ENCODE measurements at places on chromosomes 4 and X.

- DNase-seq = no peak
Observed at GRCh38 chr4:78984593-78984992, 45.4 kb upstream of the PAQR3 start.

DNA sequence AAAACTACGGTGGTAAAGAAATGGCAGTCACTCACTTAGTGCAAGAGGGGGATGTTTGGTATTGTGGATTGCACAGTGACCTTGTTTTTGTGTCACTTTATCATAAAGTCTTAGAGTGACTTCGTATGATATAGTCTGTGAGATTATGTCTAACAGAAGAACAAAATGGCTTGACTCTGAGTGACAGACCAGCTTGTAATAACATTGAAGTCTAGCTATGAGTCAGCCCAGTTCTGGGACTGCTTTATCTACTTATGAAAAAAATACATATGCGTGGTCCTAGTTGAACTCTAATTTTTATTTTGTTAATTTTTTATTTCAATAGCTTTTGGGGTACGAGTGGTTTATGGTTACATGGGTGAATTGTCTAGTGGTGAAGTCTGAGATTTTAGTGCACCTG, 20.0 kb downstream of the DCLK2 start:
- DNase-seq = no peak

DNA sequence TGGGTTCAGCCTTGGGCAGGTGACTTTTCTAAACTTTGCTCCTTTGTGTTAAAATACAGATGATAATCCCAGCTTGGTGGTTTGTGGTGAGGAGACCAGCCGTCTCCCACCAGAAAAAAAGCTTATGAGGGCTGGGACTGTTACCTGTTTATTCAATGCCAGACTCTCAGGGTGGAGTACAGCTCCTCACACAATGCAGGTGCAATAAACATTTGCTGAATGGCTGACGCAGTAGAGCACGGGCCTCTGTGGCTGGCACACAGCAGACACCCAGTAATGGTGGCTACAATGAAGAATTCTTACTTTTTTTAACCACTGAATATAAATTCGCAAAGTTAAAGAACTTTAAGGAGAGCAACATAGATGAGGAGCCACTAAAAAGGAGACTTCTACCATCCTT, 30.2 kb downstream of the BEND4 start:
- DNase-seq = no peak

DNA sequence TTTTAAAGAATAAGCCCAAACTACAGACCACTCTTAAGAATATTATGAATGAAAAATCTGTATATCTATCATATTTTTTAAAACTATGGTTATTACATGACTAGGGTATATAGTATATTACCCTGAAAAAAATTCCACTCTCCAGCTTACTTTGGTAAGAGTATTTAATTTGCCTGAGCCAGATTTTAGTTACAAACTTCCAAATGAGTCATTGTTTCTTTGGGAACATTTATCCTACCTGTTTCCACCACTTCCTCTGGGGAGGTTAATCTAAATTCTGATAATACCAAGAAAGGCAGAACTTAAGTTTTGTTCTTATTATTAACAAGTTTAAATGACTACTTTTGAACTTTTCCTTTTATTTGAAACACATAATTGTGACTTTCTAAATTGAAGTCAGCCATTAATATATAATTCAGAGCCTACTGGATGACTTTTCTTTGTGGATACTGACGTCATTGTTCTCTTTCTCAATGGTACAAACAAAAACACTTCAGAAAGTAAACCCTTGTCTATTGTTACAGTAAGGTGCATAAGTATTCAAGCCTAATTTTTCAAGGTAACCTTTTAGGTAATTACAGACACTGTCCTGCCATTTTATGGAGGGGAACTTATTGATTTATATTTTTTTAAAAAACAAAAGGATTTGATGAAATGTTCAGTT, 135.6 kb upstream of the TLL1 start:
- DNase-seq = no peak

GRCh38 chrX:19849464-19850080, 37.8 kb downstream of the SH3KBP1 start:
- DNase-seq = no peak

GRCh38 chrX:24506082-24506481, 41.0 kb downstream of the PDK3 start:
- DNase-seq = no peak

GRCh38 chrX:115940348-115940747, 230.2 kb upstream of the AGTR2 start:
- DNase-seq = no peak

GRCh38 chr4:117699595-117699994, 334.7 kb upstream of the NDST3 start:
- no peak for DNase-seq

- DNase-seq = no peak
Observed at GRCh38 chr4:77040270-77040669, 35.5 kb downstream of the CCNI start.

GRCh38 chr4:74370912-74371311, 6.0 kb downstream of the EREG start:
- DNase-seq = no peak

DNA sequence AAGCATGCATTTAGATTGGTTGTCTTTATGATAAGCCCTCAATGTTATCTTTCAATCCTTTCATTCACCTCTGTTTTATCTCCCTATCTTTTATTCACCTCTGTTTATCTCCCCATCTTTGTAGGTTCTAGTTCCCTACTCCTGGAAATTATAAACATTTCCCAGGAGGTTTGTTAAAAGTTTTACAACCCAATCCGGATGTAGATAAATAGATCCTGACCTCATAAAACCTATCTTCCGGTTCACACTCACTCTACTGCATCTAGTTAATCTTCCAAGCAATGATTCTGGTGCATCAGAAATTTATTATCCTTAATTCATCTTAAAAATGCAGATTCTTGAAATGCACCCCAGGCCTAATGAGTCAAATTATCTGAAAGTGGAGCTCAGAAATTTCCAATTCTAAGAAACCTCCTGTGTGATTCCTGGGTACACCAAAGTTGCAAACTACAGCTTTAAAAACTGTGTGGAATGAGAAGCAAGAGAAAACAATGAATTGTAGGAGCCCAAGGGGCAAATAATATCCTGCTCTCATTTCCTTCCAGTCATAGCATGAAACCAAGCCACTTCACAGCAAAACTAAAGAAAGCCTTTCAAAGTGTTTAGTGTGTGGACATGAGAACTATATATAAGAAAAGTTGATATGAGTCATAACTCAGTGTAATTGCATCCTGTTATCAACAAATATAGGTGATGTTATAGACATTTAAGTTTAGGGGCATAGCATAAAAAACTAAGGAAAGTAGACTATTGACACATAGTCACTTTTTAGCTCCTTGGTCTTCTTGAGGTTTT, 51.1 kb upstream of the UGT8 start:
- no peak for DNase-seq

GRCh38 chr4:111797455-111798163, 347.6 kb upstream of the FAM241A start:
- no peak for DNase-seq

DNA sequence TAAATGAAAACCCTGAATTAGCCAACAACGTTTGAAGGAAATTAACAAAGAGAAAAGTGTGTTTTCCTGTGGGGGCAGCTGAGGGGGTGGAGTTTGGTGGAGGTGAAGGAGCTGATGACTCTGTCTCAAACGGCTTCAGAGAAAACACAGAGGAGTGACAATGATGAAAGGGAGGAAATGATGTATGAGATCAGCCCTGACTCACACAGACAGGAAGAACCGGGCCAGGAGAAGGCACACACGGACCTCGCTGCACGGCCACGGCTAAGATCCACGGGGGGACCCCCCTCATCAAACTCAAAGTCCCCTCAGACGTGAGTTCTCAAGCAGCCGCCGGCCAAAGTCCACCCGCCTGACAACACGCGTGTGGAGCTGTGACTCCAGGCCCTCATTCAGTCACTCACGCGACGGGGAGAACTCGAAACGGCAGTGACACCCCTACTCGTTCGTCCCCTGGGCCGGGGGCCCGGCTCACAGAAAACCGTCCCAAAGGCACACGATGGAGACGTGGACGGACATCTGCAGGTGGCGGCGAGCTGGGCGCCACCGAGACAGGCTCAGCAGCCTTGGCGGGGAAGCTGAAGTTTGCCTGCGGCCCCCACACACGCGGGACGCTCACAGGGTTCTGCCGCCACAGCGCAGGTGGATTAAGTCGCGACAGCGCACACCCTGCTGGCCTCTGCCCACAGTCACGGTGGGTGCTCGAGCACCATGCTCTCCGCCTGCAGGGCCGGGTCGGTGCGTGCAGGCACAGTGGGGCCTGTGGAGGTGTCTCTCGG, 28.8 kb downstream of the PPP2R3B start:
- no peak for DNase-seq

DNA sequence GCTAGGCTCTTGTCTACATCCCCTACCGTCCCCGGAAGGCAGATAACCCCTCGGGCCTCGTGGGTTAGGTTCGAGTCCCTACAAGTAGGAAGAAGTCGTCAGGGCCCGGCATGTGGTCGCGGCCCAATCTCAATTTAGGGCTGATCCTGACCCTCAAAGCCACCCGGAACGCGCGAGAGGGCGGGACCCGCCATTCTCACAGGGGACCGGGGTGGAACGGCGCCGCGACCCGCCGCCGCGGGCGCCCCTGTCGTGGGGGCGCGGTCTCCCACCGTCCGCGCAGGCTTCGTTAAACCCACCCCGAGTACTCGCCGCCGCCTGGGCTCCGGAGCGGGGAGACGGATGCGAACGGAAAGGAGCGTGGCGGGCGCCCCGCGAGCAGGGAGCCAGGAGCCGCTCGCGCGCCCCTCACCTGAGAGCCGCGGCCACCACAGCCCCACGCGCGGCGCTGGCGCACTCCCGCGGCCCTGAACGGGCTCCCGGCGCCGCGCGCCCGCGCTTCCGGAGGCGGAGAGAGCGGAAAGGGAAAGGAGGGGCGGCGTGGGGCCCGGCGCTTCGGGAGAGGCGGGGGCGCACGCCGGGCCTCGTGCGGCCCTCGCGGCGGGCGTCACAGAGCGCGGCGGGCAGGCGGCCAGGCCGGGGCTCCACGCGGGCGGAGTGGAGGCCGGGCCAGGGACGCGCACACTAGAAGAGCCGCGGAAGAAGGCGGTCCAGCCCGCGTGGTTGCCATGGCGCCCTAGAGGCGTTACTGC, at the start of gene CFAP97:
CFAP97 (minus strand) TSS at position 515 of the 752 bp plus-strand sequence. CDS start 12,804 bp downstream, outside the sequence.
- DNase-seq = peak; percentile 66

GRCh38 chrX:53135581-53135980, 41.6 kb downstream of the KANTR start:
- no peak for DNase-seq

DNA sequence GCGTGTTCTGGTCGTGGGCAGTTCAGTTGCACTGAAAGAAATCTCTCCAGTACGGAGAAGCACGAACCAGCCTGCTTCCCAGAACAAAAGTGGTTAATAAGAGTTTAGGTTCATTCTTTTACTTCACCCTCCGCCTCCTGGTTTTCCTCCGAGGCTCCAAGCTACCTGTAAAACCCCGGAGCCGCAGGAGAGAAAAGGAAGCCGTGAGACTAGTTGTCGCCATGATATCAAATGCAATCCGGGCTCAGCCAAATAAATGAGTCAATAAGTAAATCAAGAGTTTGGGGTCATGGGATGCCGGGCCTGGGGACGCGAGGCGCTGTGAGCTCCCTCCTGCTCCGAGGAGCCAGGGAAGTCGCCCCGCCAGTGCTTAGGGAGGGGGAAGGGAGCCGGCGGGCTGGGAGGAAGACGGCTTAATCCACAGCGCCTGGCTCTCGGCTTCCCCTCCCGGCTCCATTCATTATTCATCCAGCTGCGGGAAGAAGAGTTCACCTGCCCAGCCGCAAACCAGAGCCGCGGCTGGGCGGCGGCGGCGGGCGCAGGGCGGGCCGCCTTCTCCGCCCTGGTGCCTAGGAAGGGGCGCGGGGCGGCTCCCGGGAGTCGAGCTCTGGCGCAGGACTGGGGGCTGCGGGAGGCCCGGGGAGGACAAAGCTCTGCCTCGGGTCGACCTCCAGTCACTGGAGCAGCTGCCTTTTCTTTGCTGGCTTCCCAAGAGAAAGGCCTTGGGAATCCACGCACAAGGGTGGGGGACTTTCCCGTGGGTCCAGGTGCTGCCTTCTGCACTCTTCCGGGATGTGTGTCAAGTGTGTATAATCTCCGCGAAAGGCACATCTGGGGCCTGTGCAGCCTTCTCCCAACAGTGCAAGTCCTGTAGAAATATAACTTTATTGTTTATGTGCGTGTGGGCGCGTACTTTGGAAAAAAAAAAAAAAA, 1.7 kb downstream of the FRAS1 start:
- no peak for DNase-seq

- no peak for DNase-seq
Observed at GRCh38 chr4:11166034-11166433, 262.7 kb downstream of the HS3ST1 start.

- DNase-seq = no peak
Observed at GRCh38 chrX:109943740-109944092, 59.2 kb upstream of the TMEM164 start.

- no peak for DNase-seq
Observed at GRCh38 chr4:66178906-66179305, 508.6 kb upstream of the EPHA5 start.

GRCh38 chr4:55367084-55367722, 21.2 kb downstream of the SRD5A3 start:
- DNase-seq = no peak

- DNase-seq = no peak
Observed at GRCh38 chrX:77925764-77926163, 15.3 kb downstream of the ATP7A start.

DNA sequence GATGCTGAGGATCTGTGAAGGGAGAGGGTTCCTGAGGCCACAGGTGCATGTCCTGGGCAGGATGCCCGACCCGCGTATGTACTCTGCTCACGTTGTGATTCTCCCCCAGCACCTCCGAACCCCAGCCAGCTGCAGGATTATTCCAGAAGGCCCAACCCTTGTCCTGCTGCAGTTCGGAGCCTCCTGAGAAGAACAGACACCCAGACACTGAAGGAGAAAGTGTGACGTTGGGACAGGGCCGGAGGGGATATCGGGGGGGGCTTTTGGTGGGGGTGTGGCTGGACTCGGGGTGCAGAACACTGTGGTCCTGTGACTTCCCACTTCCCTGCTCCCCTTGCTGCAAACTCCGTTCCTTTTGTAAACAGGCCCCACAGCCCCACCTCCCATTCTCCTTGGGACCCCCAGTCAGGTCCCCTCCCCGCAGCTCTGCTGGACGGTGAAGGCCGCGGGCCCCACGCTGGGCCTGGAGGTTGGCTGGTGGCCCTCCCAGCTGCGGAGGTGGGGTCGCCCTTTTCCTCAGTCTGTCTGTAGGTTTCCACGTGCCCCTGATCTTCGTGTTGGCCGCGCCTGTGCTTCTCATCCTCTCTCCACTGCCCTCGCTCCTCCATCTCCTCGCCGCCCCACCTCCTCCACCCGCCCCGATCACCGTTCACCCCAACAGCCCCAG, 83.0 kb upstream of the ADRA2C start:
- DNase-seq = no peak

- DNase-seq = no peak
Observed at GRCh38 chr4:21901281-21901680, 47.3 kb downstream of the KCNIP4 start.

DNA sequence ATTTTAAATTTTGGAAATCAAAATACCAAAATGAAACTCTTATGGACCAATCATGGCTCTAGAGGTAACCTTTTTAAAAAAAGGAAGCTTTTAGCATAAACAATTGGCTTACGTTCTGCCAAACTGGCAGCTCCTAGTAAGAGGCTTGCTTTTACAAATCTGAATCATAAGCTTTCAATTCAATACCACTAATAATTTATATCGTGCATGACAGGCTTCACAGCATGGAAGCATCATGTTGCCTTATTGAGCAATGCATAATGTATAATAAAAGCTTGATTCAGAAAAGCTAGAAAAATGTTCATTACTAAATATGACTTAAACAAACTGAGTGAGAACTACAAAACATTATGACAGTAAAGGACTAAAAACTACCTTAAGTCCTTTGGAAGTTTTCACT, 280.9 kb downstream of the IQCM start:
- no peak for DNase-seq

All from GM12892 (cell line).